Liver (tissue), 10 donors: ENCODE measurements at places on chromosomes 12 and 14.

- DNase-seq, result no peak
Measured at GRCh38 chr12:64561302-64562136, 48.8 kb upstream of the RASSF3 start.

DNA sequence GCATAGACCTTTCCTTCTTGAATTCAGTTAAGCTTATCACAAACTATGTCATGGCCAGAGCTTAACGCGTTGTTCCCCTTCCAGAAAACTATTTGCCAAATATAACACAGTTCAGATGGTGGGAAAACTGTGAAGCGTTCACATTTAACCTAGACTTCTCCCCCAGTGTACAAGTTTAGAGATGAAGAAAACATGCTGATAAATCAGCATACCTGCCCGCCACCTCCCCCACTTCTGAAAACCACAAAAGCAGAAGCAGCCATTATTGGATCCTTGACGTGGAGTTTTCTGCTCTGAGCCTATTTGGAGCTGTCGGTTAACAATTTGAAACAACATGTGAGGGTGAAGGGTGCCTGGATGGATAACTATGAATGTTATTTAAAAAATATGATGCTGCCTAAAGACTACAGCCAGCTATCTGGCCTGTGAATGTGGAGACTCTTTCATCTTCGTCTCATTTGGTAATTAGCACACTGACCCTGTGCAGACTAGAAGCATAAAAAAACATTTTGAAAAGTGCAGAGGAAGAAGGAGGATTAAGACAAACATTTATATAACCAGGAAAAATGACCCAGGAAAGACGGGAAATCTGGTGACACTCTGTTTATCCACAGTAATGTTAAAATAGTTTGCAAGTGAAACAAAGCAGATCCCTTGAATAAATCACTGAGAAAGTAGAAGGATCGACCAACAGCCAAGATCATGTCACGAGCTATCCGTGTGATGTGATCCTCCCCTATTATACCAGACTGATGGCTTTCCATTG is 408.2 kb downstream of the AEBP2 start:
- no peak for DNase-seq

GRCh38 chr14:29444805-29445204 is 482.8 kb downstream of the PRKD1 start:
- no peak for DNase-seq

GRCh38 chr14:88841741-88842140 is 17.3 kb downstream of the TTC8 start:
- no peak for DNase-seq

- DNase-seq, result no peak
Measured at GRCh38 chr12:101779626-101780025, 40.4 kb upstream of the SYCP3 start.

DNA sequence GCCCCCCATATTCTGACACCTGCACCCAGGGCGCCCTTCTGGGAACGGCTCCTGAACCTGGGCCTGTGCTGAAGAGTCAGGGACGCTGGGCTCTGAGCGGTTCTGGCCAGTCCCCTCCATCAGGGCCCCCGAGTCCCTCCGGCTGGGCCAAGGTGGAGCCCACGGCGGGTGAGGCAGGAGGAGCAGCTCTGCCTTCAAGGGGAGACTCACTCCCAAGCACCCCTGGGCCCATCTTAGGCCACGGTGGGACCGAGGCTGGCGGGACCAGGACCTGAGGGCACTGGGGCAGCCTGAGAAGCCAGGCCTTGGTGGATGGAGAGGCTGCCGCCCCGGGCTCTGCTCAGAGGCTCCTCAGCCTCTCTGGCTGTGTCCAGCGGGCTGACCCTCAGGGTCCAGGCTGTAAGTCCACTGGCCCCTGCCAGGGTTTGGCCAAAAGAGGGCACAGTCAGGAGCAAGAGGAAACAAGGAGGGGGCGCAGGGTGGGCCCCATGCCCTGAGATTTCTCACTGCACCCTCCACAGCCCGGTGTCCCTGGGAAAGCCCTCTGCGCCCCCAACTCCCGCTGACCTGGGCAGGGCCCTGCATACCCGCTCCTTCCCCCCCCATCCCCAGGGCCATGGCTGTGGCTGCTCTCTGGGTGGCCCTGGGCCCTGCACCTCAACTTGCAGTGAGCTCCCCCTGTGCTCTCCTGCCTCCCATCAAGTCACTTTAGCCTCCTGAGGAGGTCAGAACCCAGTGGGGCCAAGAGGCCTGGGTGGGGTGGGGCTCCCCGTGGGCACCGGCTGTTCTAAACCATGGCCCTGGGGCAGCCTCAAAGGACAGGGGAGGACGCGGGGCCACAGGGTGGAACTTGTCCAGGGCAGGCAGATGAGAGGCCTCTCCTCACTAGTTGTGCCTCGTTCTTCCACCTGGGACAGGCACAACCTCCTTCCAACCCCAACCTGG is 266.4 kb upstream of the SFSWAP start:
- peak; percentile 22 for DNase-seq

DNA sequence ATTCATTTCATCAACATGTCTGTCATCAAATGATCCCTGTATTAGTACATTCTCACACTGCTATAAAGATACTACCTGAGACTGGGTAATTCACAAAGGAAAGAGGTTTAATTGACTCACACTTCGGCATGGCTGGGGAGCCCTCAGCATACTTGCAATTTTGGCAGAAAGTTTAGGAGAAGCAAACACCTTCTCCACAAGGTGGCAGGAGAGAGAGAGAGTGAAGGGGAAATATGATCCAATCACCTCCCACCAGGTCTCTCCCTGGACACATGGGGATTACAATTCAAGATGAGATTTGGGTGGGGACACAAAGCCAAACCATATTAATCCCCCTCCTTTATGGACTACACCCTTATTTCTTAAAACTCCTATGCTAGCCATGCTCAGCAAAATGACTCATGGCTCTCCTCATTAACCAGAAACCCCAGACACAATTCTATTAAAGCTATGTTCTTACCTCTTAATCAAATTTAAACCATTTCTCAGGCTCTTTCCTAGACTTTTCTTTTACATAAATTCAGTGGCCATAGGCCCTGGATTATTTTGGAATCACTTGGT is 932.3 kb downstream of the FLRT2 start:
- no peak for DNase-seq

GRCh38 chr12:97159377-97159776 is 252.3 kb downstream of the NEDD1 start:
- DNase-seq, result no peak

DNA sequence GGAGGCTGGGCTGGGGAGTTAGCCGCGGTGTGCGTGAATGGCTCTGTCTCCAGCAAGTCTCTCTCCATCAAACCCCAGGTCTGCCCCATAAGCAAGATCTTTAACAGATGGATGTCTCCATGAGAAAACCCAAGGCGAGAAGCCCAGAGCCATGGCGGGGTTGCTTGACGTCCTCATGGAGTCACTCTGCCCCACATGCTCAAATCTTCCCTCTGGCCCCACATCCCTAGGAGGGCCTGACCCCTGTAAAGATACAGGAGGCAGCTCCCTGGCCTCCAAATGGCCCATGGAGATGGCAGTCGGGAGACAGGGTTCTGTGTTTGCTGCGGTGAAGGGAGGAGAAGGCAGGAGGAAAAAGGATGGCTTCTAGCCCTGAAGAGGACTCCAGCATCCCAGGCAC is 49.3 kb downstream of the C14orf132 start:
- DNase-seq, result no peak

DNA sequence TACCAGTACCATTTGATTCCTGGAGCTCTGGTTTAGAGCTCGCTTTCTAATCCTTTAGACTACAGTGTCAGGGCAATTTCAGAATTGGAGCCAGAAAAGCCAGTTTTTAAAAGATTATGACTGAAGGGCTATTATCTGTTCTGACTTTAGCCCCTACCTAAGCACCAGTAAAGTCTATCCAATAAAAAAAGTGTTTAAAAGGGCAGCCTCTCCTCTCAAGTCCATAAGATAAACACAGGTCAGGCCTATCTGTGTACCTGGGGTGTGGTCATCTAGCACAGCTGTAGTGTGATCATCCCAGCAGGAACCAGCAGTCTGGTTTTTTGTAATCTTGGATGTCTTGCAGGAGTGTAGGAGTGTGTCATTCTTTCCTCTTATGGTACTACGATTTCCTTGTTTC is 6.6 kb downstream of the APPL2 start:
- no peak for DNase-seq

- peak; percentile 58 for DNase-seq
Measured at GRCh38 chr12:6871052-6871957, 1.8 kb downstream of the SPSB2 start.
